ENCODE measurements at places on chromosomes 2 and 18. TPM values are rescaled to one million over a fixed set of nuclear protein-coding genes. Genes with fewer than 3 reads are reported as not detected.

PLGLB2 gene
- 0.60 TPM for total RNA-seq

CCDC102B gene
- 10.1 TPM for total RNA-seq

TBC1D8 gene
- 14.5 TPM for total RNA-seq

BUB1 gene
- 161 TPM for total RNA-seq

CDH19 gene
- 2.3 TPM for total RNA-seq

AKAIN1 gene
- not detected for total RNA-seq

TXNDC2 gene
- 0.10 TPM for total RNA-seq

MAP3K20 gene
- total RNA-seq = 37.8 TPM

RAX gene
- total RNA-seq = not detected

PROKR1 gene
- total RNA-seq = not detected

UGT1A7 gene
- not detected for total RNA-seq

PLB1 gene
- 1.6 TPM for total RNA-seq

MCM6 gene
- total RNA-seq = 26.9 TPM

ARL4C gene
- 43.0 TPM for total RNA-seq

FSIP2 gene
- 0.78 TPM for total RNA-seq

IL1R2 gene
- 4.3 TPM for total RNA-seq

RNF149 gene
- 40.6 TPM for total RNA-seq

HOXD10 gene
- total RNA-seq = not detected

EMILIN1 gene
- 27.6 TPM for total RNA-seq

CNRIP1 gene
- 53.9 TPM for total RNA-seq

AQP4 gene
- not detected for total RNA-seq

GNLY gene
- not detected for total RNA-seq

RUFY4 gene
- total RNA-seq = not detected

ARHGAP25 gene
- not detected for total RNA-seq

FBXO15 gene
- total RNA-seq = 0.96 TPM

CPO gene
- not detected for total RNA-seq

MC5R gene
- total RNA-seq = 0.49 TPM

MRPL33 gene
- 335 TPM for total RNA-seq

MEIS1 gene
- total RNA-seq = 5.2 TPM
